ENCODE measurements at places on chromosomes 5 and 9.

- no peak for DNase-seq
These were observed 280.3 kb upstream of the WWC1 start for GRCh38 chr5:168011096-168011495.

DNA sequence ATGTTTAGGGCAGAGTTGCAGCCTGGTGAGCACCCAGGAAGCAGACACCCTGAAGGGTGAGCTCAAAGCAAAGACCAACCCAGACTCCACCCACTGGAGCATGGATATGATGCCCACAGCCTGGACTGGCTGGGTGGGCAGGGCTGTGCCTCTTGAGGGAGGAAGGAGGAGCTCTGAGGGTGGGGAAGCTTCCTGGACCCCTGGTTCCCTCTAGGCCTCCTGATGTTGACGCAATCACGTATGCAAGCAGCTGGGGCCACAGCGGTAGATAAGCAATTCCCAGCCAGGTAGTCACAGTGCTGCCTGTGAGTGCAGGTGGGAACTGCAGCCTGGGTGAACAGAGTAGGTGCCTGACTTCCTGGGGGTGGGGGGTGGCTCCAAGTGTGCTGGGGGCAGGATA, 271.5 kb downstream of the CDK5RAP2 start:
- DNase-seq: no peak

- no peak for DNase-seq
These were observed 10.3 kb downstream of the FST start for GRCh38 chr5:53490747-53491146.

- DNase-seq: no peak
These were observed 17.7 kb downstream of the RALGDS start for GRCh38 chr9:133103183-133103986.

DNA sequence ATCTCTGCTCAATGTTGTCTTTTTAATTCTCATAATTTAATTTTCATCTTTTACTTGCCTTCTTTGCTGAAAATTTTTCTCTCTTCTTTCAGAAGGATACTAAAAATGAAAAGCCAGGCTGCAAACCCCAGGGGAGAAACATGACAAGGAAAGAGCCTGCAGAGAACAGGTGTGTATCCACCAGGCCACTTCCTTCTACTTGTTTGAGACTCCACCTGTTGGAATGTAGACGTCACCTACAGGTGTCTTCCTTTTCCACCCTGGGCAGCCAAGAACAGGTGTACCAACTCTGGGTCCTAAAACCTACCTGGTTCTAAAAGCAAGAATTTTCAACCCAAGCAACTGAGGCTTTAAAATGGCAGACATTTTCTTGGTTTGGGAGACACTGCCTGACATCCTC, 166.8 kb downstream of the ATP10B start:
- no peak for DNase-seq

DNA sequence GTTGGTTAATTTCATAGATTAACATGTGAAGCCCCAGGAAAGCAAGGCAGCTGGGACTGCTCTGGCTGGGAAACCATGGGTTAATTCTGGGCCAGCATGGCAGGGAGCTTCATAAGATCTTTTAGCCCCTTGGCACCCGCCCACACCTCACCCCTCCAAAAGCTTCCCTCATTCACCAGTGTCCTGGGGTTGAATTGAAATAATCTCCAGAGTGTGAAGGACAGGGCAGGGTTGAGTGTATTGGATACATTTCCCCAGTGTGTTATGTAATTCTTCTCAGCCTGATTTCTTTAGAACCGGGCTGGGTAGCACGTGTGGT, 19.4 kb downstream of the WNT8A start:
- no peak for DNase-seq

GRCh38 chr9:105697871-105698270, 3.5 kb downstream of the TMEM38B start:
- DNase-seq: no peak

GRCh38 chr9:127899128-127899943, at the start of gene ST6GALNAC6:
Gene ST6GALNAC6 (minus strand): TSS chr9:127899603. CDS start chr9:127897981, 1,622 bp downstream.
- DNase-seq: no peak

Measured in SK-N-MC (cell line).